ENCODE measurements at places on chromosomes 6 and 20. TPM values are rescaled to one million over a fixed set of nuclear protein-coding genes. Genes with fewer than 3 reads are reported as not detected.

GRCh38 chr6:116866281-116866871 is 10.7 kb upstream of the RFX6 start:
- no peak for DNase-seq

- peak; percentile 28 for DNase-seq
Measured at GRCh38 chr20:43824309-43825050, 90.2 kb upstream of the TOX2 start.

- peak; percentile 42 for DNase-seq
Measured at GRCh38 chr6:144659202-144660182, 374.4 kb downstream of the UTRN start.

DNA sequence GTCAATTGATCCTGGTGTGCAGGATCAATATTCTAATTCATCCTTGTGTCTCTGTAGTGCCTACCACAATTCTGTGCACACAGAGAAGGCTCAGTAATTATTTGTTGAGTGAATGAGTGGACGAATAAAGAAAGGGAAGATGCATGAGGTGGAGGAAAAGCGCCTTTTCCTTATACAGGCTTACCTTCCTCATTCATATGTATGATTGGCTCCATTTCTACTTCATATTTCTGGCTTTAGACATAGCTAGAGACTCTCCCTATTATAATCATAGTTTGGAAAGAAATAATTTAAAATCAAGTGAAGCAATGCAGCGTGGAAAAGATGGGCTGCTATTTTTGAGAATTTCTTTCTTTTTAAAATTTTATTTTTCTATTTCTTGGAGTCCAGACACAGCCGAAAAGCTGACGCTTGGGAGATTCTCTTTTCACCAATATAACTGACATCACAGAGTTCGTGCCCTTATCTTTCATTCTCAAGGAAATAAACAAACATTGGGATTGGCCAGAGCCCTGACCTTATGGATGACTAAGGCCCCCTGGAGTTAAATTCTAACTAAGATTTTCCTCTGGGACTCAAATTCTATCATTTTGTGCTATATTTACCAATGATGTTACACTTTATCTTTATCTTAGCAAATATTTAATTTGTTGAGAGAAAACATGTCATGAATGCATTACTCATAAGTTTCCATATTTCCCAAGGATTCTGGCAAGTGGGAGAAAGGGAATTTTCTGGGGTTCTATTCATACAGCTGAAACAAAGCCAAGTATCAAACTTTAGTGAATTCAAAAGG is 48.1 kb downstream of the PRL start:
- DNase-seq = peak; percentile 6

DNA sequence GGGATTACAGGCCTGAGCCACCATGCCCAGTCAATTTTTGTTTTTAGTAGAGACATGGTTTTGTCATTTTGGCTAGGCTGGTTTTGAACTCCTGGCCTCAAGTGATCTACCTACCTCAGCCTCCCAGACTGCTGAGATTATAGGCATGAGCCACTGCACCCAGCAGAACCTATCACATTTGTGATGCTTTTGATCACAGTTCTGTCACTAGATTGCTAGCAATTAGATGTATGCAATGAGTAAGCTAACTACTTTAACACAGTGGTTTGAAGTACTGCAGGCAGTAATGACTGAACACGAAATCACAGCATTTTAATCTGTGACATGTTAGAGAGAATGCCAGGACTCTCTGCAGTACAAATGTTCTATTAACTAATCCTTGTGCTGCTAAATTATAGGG is 19.6 kb upstream of the SAMHD1 start:
- DNase-seq = no peak

GRCh38 chr20:51365670-51366069 is 176.8 kb downstream of the NFATC2 start:
- no peak for DNase-seq

DNA sequence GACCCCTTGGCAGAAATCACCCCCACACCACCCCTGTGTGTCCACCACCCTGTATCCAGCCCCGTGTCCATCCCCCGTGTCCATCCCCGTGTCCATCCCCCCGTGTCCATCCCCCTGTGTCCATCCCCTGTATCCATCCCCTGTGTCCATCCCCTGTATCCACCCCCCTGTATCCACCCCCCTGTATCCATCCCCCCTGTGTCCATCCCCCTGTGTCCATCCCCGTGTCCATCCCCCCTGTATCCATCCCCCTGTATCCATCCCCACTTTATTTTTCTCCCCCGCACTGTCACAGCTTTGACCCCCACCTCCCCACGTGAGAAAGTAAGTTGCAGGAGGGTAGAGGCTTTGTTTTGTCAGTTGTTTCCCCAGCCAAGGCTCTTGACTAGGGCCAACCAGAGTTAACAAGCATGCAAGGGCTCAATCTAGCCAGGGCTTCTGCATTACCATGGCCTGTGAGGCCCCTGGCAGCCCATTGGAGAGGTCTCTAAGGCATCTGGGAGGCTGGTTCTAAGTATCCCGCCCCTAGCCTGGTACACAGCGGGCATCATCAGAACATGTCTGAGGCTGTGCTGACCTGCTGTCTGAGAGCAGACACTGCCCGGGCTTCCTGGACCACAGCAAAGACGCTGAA is 18.1 kb upstream of the SIRPA start:
- no peak for DNase-seq

- no peak for DNase-seq
Measured at GRCh38 chr20:49167811-49168507, 20.2 kb downstream of the STAU1 start.

GRCh38 chr6:167565884-167566599 is 241.2 kb downstream of the TTLL2 start:
- peak; percentile 27 for DNase-seq

- no peak for DNase-seq
Measured at GRCh38 chr6:90249034-90249433, 47.6 kb downstream of the BACH2 start.

DNA sequence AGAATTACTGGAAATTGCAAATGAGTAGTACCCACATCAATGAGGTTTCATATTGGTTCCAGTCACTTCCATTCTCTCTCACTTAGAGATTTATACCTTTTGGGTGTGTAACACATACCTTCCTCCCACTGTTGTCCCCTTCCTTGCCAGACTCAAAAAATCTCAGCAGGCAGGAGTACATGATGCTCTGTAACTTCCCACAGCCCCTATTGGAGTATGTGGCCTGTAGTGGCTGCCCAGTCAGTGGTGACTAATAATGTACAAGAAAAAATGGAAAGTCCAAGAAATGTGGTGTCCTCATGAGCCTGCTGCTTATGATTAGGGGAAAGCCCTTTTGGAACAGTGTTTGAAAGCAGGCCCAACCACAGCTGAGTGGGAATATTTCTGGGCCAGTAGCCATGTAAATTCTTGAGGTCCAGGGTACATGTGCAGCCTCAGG is 312.0 kb downstream of the ZFAND3 start:
- no peak for DNase-seq

DNA sequence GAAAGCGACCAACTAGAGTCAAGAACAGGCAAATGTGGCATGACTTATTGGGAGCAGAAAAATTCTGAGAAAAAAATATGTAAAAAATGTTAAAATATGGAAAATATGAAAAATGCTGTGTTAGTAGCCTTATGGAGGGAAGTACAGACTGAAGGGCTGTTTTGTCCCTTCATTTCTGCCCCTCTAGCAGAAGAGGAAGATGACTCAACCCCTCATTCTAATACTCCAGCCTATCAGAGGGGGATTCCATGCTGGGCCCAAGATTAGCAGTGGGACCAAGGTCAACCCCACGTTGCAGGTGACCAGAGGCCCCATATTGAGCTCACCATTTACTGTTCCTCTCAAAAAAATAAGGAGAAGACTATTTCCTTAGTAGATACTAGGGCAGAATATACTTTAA is 8.4 kb downstream of the MUC21 start:
- no peak for DNase-seq

DNA sequence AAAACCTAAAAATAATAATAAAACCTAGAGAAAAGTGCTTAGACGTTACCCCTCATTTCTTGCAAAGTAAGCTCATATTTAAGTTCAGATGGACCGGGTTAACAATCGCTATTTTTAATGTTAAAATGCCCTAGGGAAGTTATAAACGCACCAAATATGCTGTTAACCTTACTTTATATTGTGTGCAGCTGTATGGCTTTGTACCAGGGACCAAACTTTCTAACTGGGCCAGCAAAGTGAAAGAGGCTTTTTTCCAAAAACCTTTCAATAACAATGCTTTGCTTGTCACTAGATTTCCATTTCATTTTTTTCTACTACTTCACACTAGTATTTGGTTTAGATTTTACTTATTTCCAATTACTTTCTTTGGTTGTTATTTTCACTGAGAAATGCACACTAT is 248.5 kb downstream of the FOXC1 start:
- no peak for DNase-seq

- no peak for DNase-seq
Measured at GRCh38 chr20:35133735-35134134, 13.4 kb downstream of the EDEM2 start.

GRCh38 chr6:169589293-169589692 is 112.5 kb downstream of the WDR27 start:
- no peak for DNase-seq

DNA sequence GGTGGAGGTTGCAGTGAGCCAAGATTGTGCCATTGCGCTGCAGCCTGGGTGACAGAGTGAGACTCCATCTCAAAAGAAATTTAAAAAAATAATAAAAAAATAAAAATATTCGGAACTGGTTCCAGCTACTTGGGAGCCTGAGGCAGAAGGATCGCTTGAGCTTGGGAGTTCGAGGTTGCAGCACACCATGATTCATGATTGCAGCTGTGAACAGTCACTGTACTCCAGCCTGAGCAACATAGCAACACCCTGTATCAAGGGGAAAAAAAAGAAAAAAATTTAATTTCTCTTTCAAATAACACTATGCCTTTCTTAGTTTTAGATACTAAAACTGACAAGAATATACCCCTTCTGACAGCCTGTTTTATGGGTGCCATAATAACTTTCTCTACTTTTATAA is 10.5 kb downstream of the KDM1B start:
- no peak for DNase-seq

DNA sequence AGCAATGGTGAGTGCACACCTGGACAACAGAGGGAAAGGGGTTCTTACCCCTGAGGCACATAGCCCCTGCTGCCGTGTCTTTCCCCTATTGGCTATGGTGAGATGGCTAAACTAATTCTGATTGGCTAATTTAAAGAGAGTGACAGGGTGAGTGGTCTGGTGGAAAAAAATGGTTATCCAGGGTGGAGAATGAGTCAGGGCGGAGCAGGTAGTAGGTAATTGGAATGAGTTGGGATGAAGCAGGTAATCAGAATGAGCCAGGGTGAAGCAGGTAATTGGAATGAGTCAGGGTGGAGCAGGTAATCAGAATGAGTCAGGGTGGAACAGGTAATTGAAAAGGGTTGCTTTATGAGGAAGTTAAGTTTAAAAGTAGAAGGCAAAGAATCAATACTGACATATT is 200.3 kb downstream of the EYA4 start:
- DNase-seq = no peak

DNA sequence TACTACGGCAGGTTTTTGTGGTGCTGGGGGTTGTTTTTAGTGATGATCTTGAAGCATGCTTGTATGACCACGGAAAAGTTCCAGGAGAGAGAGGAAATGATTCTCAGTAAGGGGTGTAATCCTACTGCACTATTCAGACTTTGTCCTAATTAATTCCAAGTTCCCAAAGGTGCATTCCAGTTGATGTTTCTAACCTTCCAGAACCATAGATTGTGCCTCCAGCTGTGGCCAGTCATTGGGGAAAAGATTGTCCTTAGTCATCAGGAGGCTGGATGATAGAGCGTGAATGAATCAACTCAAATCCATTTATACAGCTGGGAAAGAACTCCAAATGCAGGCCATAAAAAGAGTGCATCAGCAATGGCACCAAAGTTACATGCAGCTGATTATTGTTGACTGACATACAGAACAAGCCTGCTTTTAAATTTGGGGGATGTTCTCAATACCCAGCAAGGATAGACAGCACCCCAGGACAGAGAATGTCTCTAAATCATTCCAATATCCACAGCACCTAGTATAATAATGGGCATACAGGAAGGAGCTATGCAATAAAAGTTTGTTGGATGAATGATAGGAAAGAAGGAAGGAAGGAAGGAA is 27.8 kb upstream of the PKHD1 start:
- DNase-seq = no peak

GLO1 gene
- total RNA-seq = 177 TPM

FAM162B gene
- not detected for total RNA-seq

NKX2-4 gene
- total RNA-seq = not detected

ZNF311 gene
- total RNA-seq = not detected

KHDC1L gene
- not detected for total RNA-seq

SNAP91 gene
- total RNA-seq = not detected

NOX3 gene
- 0.24 TPM for total RNA-seq

TFAP2A gene
- total RNA-seq = not detected

SYCP2 gene
- 0.25 TPM for total RNA-seq

RBPJL gene
- total RNA-seq = not detected
